ENCODE measurements at places on chromosomes 7 and 10. TPM values are rescaled to one million over a fixed set of nuclear protein-coding genes. Genes with fewer than 3 reads are reported as not detected.

DNA sequence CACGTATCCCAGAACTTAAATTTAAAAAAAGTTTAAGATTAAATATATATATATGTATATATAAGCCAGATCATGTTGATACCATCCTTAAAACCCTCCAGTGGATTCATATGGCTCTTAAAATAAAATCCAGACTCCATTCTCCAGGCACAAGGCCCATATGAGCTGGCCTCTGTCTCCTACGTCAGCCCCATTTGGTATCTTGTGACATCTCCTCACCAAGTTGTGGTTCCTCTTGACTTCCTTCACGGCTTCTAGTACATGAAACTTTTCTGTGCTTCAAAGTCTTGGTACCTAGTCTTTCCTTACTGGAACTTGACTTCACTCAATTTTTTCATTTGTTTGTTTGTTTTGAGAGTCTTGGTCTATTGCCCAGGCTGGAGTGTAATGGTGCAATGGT lies 61.3 kb downstream of the PRLHR start:
- no peaks in the 10 kb centered on the region for H3K4me1 ChIP-seq
- H3K27me3 ChIP-seq, result no peaks in the 10 kb centered on the region
- no peak overlapping the region for H3K4me3 ChIP-seq
- DNase-seq, result no peak

DNA sequence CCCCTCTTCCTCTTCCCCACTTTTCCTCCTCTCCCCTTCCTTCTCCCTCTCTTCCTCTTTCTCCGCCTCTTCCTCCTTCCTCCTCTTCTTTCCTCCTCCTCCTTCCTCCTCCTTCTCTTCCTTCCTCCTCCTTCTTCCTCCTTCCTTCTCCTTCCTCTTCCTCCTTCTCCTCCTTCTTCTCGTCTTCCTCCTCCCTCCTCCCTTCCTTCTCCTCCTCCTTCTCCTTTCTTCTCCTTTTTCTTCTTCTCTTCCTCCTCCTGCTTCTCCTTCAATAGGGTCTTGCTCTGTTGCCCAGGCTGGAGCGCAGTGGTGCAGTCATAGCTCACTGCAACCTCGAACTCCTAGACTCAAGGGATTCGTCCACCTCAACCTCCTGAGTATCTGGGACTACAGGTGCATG lies 56.9 kb downstream of the PALD1 start:
- no peaks in the 10 kb centered on the region for H3K27me3 ChIP-seq
- H3K27ac ChIP-seq, result no peak overlapping the region
- H3K36me3 ChIP-seq, result no peaks in the 10 kb centered on the region
- DNase-seq, result no peak
- no peak overlapping the region for H3K4me3 ChIP-seq

DNA sequence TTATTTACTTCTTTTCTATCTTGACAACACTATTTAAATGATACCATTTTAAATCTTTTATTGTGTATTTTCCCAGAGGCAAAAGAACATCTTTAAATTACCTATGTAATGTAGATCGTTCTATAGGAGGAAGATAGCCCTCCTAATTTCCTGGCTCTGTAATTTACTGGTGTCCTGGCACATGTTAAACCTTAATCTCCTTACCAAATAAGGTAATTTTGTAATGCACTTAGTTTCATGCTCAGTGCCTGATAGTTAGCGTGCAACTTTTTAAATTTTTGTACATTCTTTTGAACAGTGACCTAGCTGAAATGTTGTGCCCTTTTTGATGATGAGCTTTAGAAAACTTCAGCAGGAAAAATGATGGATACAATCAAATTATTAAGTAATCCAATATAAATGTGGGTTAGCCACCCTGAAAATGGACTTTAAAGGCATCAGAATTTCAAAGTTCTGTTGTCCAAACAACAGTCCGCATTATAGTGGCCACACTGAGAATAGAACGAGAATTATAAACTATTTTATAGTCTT lies 81.4 kb downstream of the ABCB5 start:
- no peaks in the 10 kb centered on the region for H3K4me1 ChIP-seq
- H3K27ac ChIP-seq, result no peak overlapping the region
- H3K4me3 ChIP-seq, result no peak overlapping the region
- no peaks in the 10 kb centered on the region for H3K27me3 ChIP-seq
- DNase-seq, result no peak
- no peaks in the 10 kb centered on the region for H3K36me3 ChIP-seq

- H3K36me3 ChIP-seq, result no peaks in the 10 kb centered on the region
- H3K27me3 ChIP-seq, result peaks cover 9% of the 10 kb centered on the region
- DNase-seq, result no peak
- peaks cover 2% of the 10 kb centered on the region for H3K4me1 ChIP-seq
- H3K4me3 ChIP-seq, result no peak overlapping the region
Measured at GRCh38 chr10:120946497-120946896, 95.3 kb downstream of the WDR11 start.

The PRKG1 gene
- polyA plus RNA-seq, result 20.9 TPM

DNA sequence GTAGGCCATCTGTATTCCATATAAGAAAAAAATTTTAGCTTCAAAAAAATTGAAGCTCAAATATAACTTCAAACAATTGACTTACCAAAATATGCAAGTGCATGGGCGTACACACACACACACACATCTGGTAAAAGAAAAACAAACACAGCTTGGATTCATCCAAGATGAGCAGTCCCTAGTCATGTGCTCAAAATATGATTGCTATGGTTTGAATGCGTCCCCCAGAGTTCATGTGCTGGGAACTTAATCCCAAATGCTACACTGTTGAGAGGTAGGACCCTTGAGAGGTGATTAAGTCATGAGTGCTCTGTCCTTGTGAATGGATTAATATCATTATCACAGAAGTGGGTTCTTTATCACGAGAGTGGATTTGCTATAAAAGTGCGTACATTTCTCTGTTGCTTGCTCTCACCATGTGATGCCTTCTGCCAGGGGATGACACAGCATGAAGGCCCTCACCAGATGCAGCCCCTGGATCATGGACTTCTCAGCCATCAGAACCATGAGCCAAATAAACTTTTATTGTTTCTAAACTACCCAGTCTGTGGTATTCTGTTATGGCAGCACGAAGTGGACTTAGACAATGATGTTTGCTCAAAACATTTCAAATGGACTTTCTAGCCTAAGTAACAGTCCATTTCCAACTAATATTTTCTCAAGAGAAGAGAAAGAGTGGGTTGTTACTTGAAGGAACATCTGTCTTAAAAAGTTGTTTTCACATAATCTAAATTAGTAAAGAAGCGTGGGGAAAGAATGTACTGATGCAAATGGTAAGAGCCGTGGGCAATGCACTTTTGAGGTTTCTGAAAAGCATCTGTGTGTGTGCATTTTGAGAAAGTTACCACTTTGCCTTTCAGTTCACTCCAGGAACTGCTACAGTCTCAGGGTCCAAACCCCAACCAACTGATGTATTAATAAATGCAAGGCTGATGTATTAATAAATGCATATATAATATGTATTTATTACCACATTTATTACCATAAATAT lies 15.1 kb upstream of the SVIL start:
- H3K4me1 ChIP-seq, result peaks cover 28% of the 10 kb centered on the region
- DNase-seq, result peak; percentile 81
- no peaks in the 10 kb centered on the region for H3K27me3 ChIP-seq
- peak overlapping the region; percentile 54 for H3K27ac ChIP-seq
- no peaks in the 10 kb centered on the region for H3K36me3 ChIP-seq

DNA sequence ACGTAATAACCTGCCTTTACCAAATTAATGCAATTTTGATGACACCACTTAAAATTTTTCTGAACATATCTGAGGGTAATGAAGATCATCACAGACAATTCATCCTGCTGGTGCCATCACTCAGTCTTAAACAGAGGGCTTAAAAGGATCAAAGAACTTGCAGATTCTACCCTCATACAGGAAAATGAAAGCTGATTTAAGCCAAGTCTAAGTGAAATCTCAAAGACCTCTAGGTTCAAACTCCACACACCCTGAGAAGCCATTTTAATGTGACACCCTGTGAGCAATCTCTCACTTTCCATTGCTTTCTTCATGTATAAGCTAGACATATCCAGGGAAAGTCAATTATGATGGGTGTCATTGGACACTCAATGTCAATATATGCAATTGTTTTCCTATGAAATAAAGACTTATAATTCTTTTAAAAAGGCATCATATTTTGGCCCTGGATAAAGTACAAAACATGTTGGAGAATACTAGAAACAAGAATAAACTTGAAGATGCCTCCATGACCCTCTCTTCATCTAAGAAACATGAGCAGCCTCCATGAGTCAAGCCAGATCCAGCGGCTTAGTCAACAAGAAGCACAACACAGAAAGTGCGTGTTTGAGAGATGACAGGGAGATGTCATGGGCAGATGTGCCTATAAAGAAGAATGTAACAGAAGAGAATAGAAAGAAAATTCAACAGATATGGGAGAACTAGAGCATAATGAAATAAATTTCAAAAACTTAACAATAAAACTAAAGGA lies 291.9 kb downstream of the PARD3 start:
- peaks cover 8% of the 10 kb centered on the region for H3K4me1 ChIP-seq
- H3K4me3 ChIP-seq, result no peak overlapping the region
- no peaks in the 10 kb centered on the region for H3K27me3 ChIP-seq
- DNase-seq, result no peak
- no peaks in the 10 kb centered on the region for H3K36me3 ChIP-seq
- no peak overlapping the region for H3K27ac ChIP-seq

The ITIH2 gene
- not detected for polyA plus RNA-seq

DNA sequence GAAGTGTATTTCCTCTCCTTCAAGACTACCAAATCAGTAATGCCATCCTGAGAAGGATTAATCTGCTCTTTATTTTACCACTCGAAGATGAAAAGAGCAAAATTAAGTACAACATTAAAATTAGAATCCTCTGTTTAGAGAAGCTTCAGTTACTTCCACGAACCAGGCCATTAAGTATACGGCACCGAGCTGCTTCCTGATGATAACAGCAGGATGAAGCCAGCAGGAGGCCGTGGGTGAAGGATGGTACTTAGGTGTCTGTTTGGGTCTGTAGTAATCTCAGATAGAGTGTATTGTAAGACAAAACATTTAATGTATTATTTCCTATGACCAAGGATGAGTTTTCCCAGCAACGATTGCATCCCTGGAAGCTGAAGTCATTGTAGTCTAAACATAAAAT lies 362.8 kb downstream of the SFMBT2 start:
- H3K36me3 ChIP-seq, result no peaks in the 10 kb centered on the region
- no peak overlapping the region for H3K27ac ChIP-seq
- no peaks in the 10 kb centered on the region for H3K27me3 ChIP-seq

The ARL3 gene
- polyA plus RNA-seq, result 22.0 TPM

DNA sequence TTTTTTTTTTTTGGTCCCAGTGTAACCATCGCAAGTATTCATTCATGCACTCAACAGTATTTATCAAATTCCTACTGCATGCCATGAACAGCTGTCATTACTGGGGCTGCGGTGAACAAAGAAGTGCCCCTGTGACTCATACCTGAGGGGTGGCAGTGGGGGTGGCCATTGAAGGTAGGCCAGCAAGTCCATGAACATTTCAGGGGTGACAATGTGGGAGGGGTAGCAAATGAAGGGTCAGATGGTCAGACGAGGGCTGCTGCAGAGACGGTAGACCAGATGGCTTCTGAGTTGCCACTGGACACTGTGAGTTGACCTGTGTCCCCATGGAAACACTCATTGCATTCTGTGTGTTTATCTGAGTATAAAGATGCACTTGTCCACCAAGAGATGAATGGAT lies 92.5 kb upstream of the PITRM1 start:
- H3K4me3 ChIP-seq, result no peak overlapping the region
- H3K27ac ChIP-seq, result no peak overlapping the region
- H3K36me3 ChIP-seq, result no peaks in the 10 kb centered on the region

DNA sequence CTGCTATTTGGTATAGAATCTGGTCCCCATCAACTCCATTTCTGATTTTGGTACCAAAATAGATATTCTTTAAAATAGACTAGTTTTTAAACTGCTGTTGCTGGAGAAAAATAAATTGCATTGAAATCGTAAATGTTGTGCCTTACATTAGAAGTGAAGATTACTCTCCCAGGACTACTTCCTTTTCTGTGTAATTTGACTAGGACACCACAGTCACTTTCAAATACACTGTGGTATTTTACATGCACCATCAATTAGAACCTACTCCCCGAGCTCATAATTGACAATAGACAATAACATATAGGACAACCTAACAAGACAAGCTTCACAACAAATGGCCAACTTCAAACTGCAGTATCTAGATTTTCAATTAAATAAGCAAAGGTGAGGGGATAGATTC lies 211.5 kb downstream of the DGKB start:
- H3K4me1 ChIP-seq, result no peaks in the 10 kb centered on the region
- DNase-seq, result no peak
- no peak overlapping the region for H3K4me3 ChIP-seq
- H3K36me3 ChIP-seq, result no peaks in the 10 kb centered on the region
- H3K27ac ChIP-seq, result no peak overlapping the region

DNA sequence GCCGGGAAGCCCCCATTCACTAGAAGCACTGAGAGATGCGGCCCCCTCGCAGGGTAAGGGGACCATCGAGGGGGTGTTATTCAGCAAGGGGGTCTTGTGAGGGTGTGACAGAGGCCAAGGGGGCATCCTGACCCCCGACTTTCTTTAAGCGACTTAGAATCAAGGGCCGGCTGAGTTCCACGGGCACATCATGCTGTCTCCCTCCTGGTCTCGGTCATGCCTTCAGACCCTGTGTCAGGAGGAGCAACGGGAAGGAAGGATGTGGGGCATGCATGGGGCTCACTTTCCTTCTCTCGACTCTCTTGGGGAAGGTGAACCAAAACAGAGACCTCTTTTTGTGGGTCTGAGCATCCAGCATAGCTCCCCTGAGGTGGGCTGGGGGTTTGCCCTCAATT lies 2.5 kb downstream of the ACSL5 start:
- DNase-seq, result no peak
- no peaks in the 10 kb centered on the region for H3K27me3 ChIP-seq
- H3K4me3 ChIP-seq, result no peak overlapping the region

The ADCYAP1R1 gene
- not detected for polyA plus RNA-seq

DNA sequence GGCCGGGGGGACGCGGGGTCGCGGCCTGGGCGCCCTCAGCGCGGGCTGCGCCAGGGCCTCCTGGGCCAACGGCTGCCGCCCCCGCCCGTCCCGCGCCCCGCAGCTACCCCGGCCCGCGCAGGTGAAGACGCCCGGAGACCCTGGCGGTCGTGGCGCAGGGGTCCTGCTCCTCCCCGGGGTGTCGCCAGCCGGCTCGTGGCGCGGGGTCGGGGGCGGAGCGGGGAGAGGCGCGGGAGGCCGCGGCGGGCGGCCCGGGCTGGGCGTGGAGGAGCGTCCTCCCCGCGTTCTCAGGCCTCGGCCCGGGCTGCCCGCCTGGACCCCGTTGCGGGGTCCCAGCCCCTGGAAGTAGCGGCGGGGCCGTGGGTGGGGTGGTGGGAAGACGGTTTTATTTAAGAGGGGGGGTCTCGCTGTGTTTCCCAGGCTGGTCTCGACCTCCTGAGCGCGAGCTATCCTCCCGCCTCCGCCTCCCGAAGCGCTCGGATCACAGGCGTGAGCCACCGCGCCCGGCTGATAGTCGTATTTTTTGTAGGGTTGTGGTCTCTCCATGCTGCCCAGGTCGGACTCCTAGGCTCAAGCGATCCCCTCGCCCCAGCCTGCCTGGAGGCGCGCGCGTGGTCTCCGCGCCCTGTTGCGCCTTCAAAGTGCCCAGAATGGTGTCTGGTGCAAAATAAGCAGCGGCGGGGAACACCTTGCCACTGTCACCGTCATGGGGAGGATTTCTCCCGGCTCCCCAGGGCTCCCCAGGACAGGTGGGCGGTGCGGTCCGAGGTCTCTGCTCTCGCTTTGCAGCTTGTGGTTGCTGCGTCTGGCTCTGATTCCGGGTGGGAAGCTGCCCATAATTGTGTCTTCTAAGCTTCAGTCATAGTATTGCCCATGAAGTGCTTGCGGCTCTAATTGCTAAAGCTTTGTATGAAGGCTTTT lies 15.3 kb upstream of the SUN1 start:
- DNase-seq, result no peak
- H3K36me3 ChIP-seq, result no peaks in the 10 kb centered on the region
- peak overlapping the region; percentile 82 for H3K4me3 ChIP-seq
- no peaks in the 10 kb centered on the region for H3K27me3 ChIP-seq

The RELN gene
- 8.6 TPM for polyA plus RNA-seq

Measured in fibroblast of lung (primary cell).